ENCODE measurements at places on chromosomes 1 and 21.
A peak's percentile ranks its signal among the peaks of the same experiment; 100 is the strongest.

- DNase-seq, result peak; percentile 30
Observed at GRCh38 chr1:199948587-199949280, 78.8 kb upstream of the NR5A2 start.

- DNase-seq, result no peak
Observed at GRCh38 chr1:116465845-116466685, 93.0 kb downstream of the ATP1A1 start.

GRCh38 chr1:159923203-159924024 lies 1.9 kb downstream of the TAGLN2 start:
- peak; percentile 67 for DNase-seq

GRCh38 chr1:248847181-248847955 lies 9.3 kb downstream of the ZNF672 start:
- no peak for DNase-seq

DNA sequence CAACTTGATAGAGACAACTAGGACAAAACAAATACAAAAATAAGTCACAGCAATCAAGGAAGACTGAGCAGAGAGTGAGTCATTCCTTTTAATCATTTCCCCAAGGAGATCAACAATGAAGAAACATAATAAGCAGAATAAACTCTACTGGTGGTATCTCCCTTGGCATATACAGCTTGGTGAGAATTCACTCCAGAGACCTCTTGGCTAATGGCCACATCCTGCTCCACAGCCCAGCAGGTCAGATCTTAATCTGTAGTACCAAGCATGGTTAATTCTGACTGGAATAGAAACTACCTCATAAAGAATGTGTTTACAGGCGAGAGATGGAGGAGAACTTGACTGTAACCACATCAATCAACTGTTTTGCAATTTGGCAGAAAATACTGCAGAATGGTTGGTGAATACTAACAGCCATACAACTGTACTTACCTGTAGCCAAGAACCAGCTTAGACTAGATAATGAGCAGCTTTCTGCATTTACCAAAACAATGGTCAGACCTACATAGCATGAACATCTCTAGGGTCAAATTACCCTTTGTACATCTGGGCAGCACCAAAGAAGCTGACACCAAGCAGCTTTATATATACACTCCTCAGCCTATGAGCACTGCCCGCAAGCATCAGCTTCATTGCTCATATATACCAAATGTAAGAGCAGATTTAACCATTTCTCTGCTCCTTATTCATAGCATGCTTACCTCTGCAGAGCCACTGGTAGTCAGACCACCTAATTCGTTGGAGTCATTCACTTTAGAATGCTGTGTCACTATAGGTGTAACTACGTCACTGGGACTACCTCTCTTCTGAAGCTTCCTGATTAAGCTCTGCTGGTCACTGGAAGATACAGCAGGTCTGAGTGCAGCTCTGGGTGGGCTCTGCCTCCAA lies 51.0 kb downstream of the KIAA0319L start:
- peak; percentile 55 for DNase-seq

- DNase-seq, result no peak
Observed at GRCh38 chr1:32178380-32179192, 889 bp upstream of the TXLNA start.

GRCh38 chr1:234593109-234593508 lies 16.9 kb downstream of the IRF2BP2 start:
- DNase-seq, result no peak

GRCh38 chr1:203693721-203694120 lies 67.1 kb downstream of the ATP2B4 start:
- DNase-seq, result no peak

DNA sequence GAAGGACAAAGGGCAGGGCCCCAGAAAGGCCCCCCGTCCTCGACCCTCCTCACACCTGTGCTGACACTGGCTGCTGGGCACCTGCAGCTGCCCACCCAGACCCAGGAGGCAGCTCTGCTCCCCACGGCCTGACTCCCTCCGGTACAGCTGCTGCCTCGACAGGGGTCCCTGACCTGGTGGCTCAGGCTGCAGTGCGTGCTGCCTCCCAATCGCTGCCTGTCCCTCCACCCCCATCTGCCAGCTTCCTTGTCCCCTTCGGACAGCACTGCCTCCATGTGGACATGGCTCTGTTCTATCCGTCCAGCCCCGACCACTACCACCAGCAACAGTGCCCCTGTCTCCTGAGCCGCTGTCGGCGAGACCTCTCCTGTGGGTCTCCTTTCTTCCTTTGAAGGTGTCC lies 4.1 kb downstream of the NOC2L start:
- no peak for DNase-seq

- DNase-seq, result peak; percentile 60
Observed at GRCh38 chr1:77825131-77825709, 45.8 kb downstream of the MIGA1 start.

- peak; percentile 12 for DNase-seq
Observed at GRCh38 chr1:25037174-25038074, 107.3 kb upstream of the RUNX3 start.

DNA sequence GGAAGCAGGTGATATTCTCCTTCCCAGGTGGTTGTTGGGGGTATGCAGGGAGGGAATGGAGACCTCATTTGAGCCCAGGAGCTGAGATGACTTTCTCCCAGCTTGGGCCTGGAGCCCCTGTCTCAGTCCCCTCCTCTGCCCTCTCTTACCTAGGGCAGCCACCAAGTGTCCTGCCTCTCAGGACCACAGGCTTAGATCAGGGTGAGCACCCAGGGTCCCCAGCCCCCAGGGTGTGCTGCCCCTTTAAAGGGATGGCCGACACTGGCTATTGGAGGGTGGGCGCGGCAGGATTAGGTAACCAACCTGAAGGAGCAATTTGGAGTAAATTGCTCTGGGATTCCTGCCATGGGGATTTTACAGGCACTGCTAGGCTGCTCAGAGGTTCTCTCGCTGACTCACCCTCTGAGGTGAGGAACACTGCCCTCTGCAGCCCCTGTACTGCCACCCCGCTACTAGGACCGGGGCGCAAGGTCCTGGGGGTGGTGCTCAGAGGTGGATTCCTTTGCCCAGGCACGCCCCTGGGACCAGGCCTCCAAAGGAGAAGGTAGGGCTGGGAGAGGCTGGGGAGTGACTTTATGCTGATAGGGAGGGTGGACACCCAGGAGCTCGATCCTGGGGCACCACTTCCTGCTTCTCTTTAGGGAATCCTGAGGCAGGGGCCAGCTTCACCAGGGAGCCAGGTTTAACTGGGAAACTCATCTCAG lies 1.5 kb downstream of the RPS6KA1 start:
- DNase-seq, result peak; percentile 32

DNA sequence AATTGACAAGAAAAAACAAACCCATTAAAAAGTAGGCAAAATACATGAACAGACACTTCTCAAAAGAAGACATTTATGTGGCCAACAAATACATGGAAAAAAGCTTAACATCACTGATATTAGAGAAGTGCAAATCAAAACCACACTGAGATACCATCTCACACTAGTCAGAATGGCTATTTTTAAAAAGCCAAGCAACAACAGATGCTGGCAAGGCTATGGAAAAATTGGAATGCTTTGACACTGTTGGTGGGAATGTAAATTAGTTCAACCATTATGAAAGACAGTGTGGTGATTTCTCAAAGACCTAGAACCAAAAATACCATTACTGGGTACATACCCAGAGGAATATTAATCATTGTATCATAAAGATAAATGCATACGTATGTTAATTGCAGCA lies 641.1 kb upstream of the B3GALT2 start:
- peak; percentile 22 for DNase-seq

DNA sequence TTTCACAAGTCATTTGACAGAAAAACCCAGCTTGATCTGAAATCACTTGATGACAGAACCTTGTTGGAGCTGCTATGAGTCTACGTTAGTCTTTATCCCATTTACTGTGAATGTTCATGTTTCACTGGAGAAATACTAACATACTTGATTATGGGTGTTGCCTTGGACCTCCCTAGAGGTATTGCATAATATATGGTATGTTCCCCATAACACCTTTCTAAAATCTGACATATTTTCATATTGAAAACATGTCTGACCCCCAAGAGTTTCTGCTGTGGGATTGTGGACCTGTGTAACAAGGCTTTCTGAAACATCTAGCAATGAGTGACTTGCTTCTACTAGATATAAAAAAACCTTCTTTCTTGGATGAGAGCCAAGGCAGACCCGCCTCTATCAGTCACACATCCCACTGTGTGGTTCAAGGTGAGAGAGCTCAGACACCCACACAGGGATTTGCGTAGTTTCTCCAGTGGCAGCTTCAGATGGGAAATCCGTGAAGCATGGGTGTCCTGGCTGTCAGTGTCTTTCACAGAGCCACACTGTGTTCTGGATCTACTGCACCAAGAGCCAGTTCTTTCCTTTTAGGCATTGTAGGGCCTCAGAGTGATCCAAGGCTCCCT lies 4.6 kb downstream of the NENF start:
- DNase-seq, result no peak

DNA sequence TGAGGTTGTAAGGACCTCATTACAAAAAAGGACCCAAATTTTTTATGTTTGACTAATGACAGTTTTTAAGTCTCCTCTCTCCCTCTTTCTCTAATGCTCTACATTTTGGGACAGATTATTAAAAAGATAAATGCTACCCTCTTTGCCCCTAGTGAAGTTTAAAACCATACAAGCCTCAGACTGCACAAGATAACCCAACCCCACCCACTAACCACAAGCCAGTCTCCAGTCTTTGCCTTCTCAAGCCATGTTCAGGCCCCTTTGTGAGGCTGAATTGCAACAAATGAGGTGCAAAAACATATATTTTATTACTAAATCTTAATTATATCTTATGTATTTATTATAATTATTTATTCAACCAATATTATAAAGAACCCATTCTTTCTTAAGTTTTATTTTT lies 597.2 kb upstream of the BRINP3 start:
- no peak for DNase-seq

DNA sequence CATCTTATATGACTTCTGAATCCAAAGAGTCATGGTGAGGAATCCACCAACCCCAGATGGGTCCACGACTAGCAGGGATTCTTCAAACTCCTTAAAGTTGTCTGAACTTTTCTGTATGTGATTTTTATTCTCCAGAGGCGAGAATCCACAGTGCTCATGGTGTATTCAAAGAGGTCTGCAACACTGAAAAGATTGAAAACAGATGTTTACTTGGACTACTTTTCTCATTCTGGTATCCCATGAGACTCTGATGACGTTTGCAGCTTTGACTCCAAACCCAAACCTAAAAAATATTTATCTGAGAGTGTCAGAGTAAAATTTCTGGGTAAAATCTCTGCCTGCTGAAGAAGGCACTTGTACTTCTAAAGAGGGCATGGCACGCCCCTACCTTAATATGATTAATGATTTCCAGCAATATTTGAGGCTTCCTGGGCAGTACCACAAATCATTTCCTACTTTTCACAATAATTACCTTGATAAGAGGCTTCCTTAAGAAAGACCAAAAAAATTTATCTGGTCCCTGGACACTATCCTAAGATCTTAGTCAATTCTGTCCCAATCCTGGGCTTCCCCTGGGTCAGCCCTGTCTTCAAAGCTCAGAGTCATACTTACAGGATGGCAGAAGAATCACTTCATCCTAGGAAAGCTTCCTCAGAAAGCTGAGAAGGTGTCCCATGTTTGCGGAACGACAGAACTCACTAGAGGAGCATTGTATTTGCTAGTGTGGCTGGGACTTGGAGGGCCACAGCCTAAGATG lies 76.5 kb upstream of the MAP10 start:
- DNase-seq, result peak; percentile 81

DNA sequence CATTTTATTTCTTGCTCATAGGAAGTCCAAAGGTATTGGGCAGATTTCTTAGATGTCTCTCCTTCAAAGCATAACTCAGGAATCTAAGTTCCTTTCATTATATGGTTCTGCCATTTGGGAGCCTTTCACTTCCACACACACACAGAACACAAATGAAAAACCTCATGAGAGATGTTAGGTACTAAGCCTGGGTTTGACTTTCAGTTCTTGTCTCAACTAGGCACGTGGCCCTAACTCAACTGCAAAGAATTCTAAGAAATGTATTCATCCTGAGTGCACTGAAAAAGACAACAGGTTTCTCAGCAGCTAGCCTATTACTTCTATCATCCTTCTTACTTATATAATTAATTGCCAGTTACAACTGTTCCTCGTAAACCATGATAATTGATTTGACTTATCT lies 190.0 kb upstream of the SAMSN1 start:
- no peak for DNase-seq

- DNase-seq, result no peak
Observed at GRCh38 chr1:61215676-61216289, 133.4 kb downstream of the NFIA start.

DNA sequence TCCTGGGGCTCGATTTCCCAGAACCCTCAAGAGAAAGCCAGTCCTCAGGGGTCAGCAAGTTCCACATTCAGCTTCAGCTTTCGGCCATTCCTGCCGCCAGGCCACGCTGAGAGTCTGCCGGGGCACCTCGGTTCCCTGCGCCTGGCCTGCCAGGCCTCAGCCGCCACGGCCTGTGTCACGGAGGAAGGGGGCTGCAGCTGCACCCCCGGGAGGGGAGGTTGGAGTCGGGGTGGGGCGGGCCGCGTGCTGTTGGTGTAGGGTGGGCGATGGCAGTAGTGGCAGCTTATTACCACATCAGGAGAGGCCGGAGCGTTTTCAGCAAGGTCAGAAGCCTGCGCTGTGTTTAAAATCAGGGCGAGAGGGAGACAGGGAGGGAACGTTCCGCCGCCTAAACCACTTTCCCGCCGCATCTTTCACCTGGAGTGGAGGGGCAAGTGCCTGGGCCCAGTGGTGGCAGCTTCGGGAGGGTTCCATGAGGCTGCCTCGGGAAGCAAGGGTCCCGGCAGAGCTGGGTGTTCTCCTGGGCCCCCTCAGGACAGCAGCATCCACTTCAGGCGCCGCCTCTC lies 68.5 kb upstream of the TRAPPC10 start:
- DNase-seq, result no peak

GRCh38 chr1:226425004-226425378 lies 17.1 kb upstream of the PARP1 start:
- no peak for DNase-seq

DNA sequence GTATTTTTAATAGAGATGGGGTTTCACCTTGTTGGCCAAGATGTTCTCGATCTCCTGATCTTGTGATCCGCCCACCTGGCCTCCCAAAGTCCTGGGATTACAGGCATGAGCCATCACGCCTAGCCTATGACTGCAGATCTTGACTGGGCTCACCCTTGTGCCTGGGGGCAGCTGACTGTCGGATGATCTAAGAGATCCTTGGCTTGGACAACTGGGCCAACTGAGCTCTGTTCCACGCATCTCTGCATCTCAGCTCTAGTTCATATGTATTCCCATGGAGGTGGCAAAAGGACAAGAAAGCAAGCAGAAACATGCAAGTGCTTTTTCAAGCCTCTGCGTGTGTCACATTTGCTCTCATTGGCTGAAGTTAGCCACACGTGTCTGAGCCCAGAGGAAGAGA lies 75.8 kb upstream of the SELENON start:
- DNase-seq, result no peak
